ENCODE measurements at places on chromosomes 6 and 20.

DNA sequence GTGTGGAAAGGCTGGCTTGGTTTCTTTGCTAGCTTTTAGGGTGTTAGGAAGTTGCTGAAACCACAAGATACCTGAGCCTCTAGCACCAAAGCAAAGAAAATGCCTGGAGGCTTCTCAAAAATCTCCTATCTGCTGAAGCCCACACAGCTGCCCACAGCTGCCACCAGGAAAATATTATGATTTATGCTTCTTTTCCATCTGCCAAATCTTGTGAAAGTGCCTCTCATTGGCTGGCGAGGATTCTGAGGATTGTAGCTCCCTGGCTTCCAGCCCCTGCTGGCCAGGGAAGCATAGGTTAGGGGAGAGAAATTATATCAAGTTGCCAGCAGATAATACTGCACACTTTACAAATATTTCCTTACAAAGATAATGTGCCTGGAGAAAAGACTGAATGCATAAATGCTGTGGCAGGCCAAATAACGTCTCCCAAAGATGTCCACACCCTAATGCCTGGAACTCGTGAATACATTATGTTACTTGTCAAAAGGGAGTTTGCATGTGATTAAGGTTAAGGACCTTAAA is 98.4 kb downstream of the MRPL14 start:
- no peak for DNase-seq

- DNase-seq, result no peak
Observed at GRCh38 chr6:116265041-116265829, 11.4 kb upstream of the TSPYL4 start.

- DNase-seq, result no peak
Observed at GRCh38 chr6:47603227-47603626, 95.2 kb upstream of the ADGRF4 start.

- DNase-seq, result no peak
Observed at GRCh38 chr6:138162111-138162954, 594 bp downstream of the ARFGEF3 start.

DNA sequence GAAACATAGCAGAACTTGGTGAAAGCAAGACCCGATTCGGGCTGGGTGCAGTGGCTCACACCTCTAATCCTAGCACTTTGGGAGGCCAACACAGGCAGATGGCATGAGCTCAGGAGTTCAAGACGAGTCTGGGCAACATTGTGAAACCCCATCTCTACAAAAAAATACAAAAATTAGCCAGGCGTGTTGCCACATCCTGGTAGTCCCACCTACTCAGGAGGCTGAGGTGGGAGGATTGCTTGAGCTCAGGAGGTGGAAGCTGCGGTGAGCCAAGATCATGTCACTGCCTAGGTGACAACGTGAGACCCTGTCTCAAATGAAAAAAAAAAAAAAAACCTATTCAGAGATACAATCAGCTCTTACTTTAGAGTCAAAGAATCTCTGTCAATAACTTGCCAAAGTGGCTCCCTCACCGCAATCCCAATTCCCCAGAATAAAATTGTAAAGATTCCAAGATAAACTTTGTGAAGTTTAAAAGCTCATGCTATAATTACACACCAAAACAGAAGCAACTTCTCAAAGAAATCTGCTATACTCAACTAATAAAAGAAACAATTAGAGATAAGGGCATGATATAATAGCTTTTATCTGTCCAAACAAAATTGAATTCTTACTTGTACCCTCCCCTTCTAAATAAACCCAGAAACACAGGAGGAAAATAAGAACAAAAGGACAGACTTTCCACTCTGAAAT is 33.6 kb downstream of the CDK19 start:
- no peak for DNase-seq

DNA sequence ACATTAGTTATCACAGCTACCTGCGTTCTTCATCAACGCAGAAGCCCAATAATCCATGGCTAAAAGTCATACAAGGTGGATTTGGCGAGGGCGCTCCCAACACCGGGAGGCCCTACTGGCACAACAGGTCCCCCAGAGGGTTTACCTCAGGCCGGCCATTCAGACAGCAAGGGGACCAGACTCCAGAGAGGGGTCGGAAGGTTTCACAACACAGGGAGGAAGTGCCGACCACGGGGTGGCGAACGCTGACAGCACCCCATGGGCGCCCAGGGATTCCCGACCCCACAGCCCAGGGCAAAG is 1515.9 kb upstream of the DEFB115 start:
- no peak for DNase-seq

DNA sequence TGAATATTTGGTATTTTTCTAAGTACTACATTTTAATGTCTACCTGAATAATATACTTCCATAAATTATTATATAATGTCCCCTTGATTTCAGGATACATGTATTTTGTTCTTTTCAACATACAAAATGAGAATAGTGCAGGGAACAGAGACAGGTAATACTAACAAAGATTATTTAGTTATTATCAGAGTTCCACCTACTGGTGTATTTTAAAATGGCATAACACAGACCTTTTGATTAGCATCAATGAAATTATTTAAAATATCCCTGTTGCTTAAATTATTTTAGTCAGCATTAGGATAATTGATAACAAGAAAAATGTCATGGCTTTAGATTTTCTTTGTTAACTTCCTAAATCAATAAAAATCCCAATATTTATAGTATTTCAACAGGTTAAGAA is 184.0 kb downstream of the PRDM13 start:
- DNase-seq, result no peak

DNA sequence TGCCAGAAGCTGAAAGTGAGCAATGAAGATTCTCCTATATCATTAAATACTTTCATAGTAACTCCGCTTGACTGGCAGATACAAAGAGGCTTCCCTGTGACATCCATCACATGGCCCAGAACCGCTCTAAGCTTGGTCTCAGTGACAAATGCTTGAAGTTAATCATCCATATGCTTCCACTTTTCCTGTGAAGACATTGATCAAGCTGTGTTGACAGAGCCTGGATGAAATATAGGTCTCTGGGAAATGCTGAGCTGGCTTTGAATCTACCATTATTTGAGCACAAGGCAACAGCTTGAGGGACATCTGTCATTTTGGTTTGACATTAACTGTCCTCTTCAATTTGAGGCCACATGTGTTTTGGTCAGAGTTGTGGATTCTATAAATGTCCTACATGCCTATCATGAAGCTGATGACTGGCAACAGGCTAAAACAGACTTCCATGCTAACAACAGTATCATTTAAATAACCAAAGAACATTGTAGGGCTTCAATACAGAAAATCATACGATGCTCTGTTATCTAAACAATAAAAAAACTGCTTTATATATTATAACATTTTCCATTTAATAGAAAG is 402.2 kb upstream of the IRAK1BP1 start:
- DNase-seq, result no peak

DNA sequence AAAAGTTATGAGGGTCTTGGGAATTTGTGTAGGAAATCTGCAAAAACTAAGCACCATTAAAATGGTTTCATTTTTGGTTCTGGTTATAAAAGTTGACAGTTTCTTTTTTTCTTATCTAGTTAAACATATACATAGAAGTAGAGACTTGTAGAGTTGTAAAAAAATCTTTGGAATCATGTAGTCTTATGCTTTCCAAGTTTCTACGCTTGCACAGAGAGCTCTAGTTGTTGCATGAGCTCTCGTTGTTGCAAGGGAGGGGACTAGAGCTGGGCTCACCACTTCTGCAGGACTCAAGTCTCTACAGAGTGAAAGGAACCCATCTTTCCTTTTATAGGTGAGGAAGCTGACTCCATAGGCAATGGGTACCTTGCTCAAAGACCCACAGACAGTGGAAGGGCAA is 21.6 kb upstream of the CCN2 start:
- DNase-seq, result no peak

DNA sequence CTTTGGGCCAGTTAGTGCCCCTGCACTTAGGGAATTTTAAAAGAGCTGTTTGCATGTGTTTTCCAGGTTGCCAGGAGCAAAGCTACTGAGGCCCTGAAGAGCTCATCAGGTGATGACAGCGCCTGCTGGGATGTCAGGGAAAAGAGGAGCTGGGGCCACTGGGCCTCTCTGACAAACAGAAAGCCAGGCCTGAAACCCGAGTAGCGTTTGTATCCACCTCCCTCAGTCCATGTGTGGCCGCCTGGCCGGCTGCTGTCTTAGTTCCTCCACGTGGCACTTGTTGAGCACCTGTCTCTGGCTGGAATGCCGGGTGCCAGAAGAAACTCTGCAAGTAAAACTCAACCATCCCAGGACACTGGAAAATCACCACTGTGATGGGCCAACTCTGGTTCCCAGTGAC is 601.2 kb downstream of the CDH26 start:
- no peak for DNase-seq

DNA sequence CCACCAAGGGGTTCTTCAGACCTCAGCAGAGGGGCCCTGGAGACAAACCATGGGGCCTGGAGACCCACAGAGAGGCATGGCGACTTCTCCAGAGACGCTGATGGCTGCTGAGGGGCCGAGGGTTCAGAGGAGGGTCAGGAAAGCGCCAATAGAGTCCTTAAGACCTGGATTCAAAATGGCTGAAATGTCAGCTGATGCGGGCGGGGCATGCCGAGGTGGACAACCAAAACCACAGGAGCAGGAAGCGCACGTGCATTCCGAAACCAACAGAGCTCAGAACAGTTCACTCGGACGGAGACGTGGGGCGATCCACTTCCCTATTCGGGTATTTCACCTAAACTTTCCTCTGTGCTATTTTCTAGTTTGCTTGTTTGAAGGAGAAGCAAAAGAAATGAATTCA is 99.9 kb upstream of the RIN2 start:
- no peak for DNase-seq

- no peak for DNase-seq
Observed at GRCh38 chr6:158744986-158745430, 74.2 kb downstream of the EZR start.

DNA sequence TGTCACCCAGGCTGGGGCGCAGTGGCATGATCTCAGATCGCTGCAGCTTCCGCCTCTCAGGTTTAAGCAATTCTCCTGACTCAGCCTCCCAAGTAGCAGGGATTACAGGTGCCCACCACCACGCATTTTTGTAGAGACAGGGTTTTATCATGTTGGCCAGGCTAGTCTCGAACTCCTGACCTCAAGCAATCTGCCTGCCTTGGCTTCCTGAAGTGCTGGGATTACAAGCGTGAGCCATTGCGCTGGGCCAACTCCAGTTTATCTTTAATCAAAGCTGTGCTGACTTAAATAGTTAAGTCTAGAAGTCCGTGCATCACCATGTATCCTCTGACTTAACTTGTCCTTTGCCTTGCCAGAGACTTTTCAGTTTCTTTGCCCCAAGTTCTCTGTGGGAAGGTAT is 224.3 kb downstream of the TMEM242 start:
- no peak for DNase-seq

DNA sequence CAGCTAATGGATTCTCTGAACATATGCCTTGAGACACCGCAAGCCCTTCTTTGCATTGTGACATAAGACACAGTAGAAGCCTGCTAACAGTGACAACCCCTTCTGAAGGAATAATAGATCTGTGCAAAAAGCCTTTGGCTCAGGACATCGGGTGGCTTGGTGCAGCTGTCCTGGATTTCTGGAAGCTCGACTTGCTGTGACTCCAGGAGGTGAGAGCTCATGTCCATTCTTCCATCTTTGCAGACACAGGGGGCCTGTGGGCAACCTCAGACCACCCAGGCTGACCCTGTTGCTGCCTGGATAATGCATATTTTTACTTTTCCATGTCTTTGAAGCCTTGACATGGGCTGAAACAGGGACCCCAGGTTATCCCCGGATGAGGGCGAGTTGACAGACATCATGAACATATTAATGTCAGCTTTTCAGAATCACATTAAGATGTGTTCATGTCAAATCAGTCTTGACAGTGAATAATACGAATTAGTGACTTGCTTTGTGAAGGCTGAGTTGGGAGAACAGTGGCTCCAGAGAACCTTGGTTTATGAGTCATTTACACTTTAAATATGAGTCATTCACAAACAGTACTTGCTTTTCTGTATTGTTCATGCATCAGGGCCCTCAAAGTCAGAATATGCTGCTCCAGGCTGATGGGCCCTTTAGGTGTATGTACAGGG is 66.8 kb upstream of the IYD start:
- no peak for DNase-seq

GRCh38 chr6:118353564-118353963 is 194.5 kb upstream of the PLN start:
- DNase-seq, result no peak

- DNase-seq, result no peak
Observed at GRCh38 chr6:43014434-43014909, 423 bp downstream of the KLHDC3 start.

GRCh38 chr6:115680621-115681020 is 380.1 kb downstream of the FRK start:
- no peak for DNase-seq

GRCh38 chr20:38217791-38218565 is 42.6 kb downstream of the KIAA1755 start:
- no peak for DNase-seq

- DNase-seq, result no peak
Observed at GRCh38 chr20:32542259-32542615, 42.9 kb downstream of the NOL4L start.

GRCh38 chr20:14716351-14716801 is 379.0 kb upstream of the FLRT3 start:
- DNase-seq, result no peak

- no peak for DNase-seq
Observed at GRCh38 chr6:88145298-88145963, 20.7 kb downstream of the CNR1 start.
